ENCODE measurements at places on chromosomes 4 and X.
A peak's percentile ranks its signal among the peaks of the same experiment; 100 is the strongest.

- no peak for DNase-seq
These were observed 1100.9 kb downstream of the RPA4 start for GRCh38 chrX:97984641-97985040.

- DNase-seq, result no peak
These were observed 10.3 kb downstream of the CPZ start for GRCh38 chr4:8602686-8603430.

DNA sequence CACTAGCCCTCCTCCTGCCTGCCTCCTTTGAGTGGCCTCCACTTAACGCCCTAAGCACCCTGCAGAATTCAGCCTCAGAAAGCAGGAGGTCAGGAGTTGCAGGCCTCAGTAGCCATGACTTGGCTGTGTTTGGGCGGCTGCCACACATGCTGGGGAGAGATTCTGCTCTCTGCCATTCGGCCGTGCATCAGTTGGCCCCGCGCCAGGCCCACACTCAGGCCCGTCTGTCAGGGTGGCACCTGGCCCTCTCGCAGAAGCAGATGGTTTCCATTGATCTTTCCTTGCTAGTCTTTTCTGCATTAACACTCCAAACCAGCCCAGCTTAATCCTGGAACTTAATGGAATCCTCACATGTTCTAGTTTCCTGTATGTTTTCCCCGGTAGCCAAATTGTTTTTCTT lies 30.7 kb upstream of the ATP6AP2 start:
- DNase-seq, result no peak

DNA sequence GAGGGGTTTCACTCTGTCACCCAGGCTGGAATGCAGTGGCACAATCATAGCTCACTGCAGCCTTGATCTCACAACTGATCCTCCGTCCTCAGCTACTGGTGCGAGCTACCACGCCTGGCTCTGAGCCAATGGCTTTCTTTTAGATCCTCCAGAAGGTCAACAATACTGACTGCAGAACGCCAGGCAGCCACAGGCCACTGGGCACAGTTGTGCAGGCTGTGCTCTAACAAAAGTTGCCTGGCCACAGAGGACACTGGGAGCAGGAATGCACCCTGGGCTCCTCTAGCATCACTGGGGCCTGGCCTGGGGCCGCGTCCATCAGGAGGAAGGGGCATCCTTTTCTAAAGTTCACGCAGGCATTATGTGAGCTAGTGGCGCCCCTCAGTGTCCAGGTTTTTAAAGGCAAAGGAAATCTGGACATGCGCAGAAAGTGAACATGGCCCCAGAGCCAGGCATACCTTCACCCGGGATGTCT lies 14.9 kb upstream of the PORCN start:
- DNase-seq, result peak; percentile 61

- DNase-seq, result peak; percentile 24
These were observed 763 bp downstream of the CASK start for GRCh38 chrX:41922431-41923151.

DNA sequence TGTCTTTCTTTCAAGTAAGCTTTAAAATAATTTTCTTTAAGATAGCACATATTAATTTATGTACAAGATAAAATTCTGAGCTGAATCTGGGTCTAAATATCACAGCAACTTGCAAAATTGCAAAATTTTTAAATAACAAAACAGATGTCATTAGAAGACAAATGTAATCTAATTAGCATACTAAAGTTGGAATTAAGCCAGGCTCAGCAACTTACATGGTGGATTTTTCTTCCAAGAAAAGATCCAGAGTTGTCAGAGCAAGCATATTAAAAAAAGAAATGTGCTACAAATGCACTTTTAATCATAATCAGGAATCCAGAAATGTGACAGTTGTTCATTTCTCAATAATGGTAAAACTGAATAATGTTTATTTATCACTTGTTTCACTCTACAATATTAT lies 906.9 kb upstream of the INTU start:
- no peak for DNase-seq

DNA sequence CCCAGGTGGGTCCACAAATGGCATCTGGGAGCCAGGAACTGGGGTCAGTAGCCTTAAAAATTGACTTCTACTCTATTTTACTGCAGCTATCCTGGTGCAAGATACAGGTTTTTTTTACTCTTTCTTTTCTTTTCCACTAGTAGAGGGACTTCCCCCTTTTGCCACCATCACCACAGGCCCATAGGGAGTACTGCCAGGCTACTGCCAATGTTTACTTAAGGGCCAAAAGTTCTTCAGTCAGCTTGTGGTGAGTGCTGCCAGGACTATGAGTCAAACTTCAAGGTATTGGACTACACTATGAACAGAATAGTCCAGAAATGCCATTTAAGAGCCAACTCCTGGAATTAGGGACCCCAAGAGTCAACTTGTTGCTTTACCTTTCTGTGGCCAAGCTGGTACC lies 94.7 kb downstream of the EDA2R start:
- no peak for DNase-seq

- DNase-seq, result peak; percentile 28
These were observed 414.8 kb downstream of the OPHN1 start for GRCh38 chrX:68018248-68019203.

DNA sequence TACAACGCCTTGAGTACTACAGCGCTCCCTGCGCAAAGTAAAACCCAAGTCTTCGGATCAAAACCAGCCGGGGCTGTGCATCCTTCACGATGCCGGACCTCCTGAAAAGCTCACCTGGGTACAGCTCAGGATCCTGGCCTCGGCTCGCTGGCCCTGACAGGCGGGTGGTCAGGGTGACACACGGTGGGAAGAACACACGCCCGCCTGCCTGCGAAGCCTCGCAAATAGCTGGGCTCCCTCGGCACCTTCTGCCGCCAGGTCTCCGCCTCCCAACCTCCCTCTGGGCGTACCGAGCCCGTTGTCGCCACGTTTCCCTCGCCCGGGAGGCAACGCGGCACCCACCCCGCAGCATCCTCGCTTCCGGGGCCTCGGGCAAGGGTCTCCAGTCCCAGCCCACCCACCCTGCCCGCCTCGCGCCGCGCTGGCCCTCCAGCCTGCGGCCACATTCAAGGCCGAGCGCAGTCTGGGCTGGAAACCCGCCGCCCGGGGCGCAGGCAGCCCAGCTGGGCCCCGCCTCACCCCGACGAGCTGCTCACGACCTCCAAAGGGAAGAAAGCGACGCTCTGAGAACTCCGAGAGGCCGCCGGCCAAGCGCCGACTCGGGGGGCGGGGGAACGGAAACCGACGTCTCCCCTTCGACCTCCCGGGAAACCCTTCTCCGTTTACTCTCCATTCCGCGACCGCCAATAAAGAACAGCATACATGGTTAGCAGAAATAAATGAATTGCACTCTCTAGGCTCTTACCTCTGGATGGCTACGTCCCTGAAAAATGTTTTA lies 511 bp downstream of the PPM1K start:
- DNase-seq, result no peak

Measured in cardiac fibroblast (primary cell).